ENCODE measurements at places on chromosomes 4 and X.

DNA sequence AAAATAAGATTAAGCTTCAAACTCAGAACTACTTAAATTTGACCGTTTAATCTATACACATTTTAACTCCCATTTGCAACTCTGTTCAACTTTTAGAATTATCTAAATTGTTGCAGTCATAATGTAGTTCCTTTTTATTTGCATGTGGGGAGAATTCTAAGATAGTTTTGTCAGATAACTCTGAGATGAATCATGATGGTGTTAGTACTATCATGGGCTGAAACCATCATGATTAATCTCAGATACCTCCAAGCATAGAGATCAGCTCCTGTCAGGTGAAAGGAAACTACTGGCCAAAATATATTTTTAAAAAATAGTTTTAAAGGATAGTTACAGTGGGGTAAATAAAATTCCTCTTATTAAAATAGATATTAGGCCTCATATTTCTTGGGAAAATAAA, 39.0 kb downstream of the FBXO8 start:
- no peak for DNase-seq

GRCh38 chr4:111814961-111815360, 330.3 kb upstream of the FAM241A start:
- DNase-seq, result no peak

- DNase-seq, result no peak
Observed at GRCh38 chr4:119048446-119048845, 87.2 kb upstream of the MYOZ2 start.

DNA sequence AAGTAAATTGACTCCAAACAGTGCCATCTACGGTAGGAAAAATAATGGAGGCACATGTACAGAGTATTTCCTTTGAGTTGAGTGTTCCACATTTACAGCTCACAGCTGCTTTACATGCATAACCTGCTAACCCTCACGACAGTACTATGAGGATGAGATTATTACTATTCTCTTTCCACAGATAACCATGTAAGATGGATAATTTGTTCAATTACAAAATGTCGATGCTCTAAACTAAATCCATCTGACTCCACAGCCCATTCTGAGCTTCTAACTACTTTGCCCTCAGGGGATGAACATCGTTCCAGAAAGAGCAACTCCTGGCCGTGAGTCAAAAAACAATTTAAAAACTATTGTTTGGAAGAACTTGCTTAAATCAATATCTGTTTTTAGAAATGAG, 330.4 kb upstream of the NWD2 start:
- DNase-seq, result no peak

GRCh38 chr4:184263910-184264732, 46.4 kb upstream of the ENPP6 start:
- peak; percentile 79 for DNase-seq

DNA sequence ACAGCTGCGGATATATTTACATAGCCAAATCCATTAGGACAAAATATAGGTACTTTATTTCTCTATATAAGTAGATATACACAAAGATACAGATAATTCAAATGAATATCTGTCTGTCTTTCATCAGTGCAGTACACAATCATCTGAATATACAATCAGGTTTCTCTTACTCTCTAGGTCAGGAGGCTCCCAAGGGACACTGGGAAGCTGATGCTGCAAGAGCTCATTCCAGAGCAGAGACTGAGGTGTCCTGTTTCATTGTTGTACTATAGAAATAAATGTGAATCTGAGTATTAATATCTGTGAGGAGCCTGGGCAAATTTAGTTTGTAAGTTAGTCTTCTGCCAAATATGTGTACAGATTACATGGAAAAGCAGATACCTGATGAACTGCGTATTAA, 4.2 kb downstream of the TLL1 start:
- DNase-seq, result no peak

DNA sequence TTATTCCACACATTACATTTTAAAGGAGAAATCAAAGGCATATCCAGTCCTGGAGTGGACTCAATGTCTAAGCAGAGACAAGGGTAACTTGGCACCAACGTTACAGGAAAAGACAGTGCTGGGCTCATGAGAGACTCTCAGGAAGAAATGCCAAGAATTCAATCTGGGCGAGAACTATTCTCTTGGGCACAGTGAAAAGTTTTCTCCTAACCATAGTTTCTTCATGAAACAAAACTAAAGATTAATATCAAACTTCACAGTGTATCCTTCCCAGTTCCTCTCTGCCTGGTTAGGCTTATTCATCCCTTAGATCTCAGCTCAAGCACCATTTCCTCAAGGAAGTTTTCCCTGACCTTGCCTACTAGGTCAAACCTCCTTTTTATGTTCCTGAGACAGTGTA, 109.4 kb upstream of the TLL1 start:
- no peak for DNase-seq

- no peak for DNase-seq
Observed at GRCh38 chr4:13893211-13893610, 265.7 kb upstream of the BOD1L1 start.

DNA sequence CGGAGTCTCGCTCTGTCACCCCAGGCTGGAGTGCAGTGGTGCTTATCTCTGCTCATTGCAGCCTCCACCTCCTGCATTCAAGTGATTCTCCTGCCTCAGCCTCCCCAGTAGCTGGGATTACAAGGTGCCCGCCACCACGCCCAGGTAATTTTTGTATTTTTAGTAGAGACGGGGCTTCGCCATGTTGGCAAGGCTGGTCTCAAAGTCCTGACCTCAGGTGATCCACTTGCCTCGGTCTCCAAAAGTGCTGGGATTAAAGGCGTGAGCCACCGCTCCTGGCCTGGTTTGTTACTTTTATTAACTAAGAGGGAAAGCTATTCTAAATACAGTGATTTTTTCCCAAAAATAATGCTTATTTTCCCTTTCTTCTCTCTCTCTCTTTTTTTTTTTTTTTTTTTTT, 866 bp upstream of the CENPE start:
- no peak for DNase-seq

DNA sequence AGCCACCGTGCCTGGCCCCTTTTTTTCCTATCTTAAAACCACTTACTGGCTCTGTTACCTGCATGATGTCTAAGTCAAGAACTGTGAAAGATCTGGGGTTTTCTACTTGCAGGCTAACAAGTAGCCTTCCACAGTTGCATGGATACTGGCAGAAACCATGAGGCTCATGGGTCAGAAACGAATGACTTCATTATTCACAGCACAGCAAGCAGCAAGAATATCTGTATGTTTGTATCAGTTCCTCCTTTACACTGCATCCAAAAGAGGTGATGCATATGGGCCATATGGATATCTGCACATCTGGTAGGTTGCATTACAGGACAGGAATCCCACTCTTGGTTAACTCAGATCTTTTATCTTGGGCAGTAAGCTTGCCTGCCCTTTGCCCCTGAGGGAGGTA, 154.9 kb upstream of the NUDT6 start:
- DNase-seq, result no peak

DNA sequence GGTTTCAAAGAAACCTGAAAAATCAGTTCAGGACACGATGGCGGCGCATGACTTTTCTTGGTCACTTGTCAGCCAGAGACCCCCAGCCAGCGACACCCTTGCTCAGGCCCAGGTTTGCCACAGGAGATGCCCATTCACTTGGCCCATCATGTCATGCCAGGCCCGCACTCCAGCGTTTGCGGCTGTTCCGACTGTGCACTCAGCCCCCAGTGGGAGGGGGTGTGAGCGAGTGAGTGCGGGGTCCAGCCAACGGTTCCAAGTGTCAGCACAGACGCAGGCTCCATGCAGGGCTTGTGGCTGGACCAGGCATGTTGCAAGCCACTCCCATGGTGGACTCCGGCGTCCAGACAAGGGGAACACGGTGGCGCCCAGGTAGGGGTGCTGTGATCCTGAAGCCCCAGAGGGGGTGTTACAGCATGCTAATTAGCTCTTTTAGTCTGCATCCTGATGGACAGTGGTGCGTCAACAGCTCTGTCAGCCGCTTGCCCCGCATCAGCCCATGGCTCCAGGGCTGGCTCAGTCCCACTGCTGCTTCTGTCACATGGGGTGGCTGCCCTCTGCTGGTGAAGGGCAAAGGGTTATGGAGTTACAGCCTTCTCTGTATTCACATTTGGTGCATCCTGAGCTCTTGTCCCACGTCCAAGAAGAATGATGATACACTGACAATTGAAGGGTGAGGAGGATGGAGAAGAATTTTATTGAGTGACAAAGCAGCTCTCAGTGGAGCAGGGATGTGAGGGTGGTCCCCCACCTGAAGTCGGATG, 3.7 kb upstream of the MAEA start:
- DNase-seq, result no peak

DNA sequence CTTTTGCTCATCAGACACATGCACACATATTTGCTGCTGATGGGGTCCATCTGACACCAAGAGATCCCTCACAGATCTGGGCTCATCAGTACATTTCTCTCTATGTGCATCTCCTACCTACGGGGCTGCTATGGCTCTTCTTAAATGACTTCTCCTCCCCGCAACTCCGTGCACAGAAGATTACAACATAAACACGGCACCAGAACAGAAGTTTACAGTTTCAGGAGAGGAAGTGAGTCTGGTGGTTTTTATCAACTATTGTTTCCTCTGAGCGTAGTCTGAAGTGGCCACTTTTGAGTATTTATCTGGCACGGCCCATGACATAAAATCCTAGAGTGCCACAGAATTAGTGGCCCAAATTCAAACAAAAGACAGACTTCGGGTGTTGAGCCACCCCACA, 263.8 kb downstream of the PRDM5 start:
- DNase-seq, result no peak

Data from NCI-H748 treated with DMSO at 0.1 percent for 48 hours (cell line).